Activated T-helper 1 cell treated with anti-CD3 and anti-CD28 coated beads, Interleukin-12 subunit alpha, Interleukin-12 subunit beta, Interleukin-2, Interleukin-4 antibody, amounts not matched to agents 30 ng/mL and 10 ng/mL and 1 ng/mL, durations not matched to agents 14 hours and 24 hours and 36 hours (primary cell): ENCODE measurements at places on chromosomes 4 and X. TPM values are rescaled to one million over a fixed set of nuclear protein-coding genes. Genes with fewer than 3 reads are reported as not detected.

The SRPK3 gene
- not detected in 2 replicates for total RNA-seq

GRCh38 chr4:3411676-3412075 is 30.1 kb upstream of the HGFAC start:
- no peak for DNase-seq

DNA sequence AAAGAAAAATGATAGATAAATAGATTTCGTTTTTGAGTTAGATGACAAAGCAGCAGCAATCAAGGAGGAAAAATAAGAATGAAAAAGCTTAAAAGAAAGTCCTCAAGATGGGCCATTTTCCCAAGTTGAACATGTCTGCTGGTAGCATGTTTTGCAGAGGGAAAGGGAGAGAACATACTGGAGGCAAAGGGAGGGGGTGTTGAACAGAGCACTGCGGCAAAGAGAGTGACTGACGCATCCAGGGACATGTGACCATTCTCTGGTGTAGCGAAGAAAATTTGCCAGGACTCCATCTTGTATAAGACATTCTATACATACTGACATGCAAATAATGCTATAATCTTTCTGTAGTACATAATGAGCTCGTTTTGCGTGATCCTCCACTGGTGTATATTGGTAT is 1.2 kb downstream of the LINC00632 start:
- DNase-seq, result no peak

The SMARCA1 gene
- not detected in 2 replicates for total RNA-seq

DNA sequence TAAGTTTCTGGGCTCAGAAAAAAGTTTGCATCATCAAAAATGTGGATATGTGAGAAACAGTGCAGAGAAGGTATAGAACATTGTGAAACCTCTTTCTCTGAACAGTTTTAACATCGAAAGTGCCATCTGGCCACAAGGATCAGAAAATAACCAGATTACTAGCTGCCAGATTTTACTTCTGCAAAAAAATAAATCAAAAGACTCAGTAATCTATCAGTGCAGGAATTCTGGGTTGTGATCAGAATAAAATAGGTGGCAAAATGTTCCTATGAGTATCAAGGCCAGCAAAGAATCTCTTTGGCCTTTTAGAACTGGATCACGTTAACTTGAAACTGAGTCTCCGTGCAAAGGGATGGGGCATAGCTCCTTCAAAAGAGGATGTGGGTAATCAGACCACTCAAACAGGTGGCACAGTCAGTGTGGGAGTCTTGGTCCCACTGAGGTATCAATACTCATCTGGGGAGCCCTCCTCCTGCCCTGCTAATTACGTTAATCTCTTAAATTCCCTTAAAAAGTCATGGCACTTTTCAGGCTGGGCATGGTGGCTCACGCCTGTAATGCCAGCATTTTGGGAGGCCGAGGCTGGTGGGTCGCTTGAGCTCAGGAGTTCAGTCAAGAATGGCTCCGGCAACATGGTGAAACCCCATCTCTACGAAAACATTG is 26.7 kb upstream of the RBM47 start:
- no peak for DNase-seq

- no peak for DNase-seq
Observed at GRCh38 chr4:89100853-89101252, 10.5 kb upstream of the TIGD2 start.

The NEIL3 gene
- total RNA-seq, result 12.9 and 13.6 TPM in 2 replicates

- DNase-seq, result no peak
Observed at GRCh38 chr4:80153874-80154544, 43.3 kb upstream of the PRDM8 start.

GRCh38 chr4:42732776-42733175 is 75.9 kb upstream of the ATP8A1 start:
- DNase-seq, result no peak

GRCh38 chrX:105645667-105646357 is 176.5 kb upstream of the NRK start:
- DNase-seq, result no peak

DNA sequence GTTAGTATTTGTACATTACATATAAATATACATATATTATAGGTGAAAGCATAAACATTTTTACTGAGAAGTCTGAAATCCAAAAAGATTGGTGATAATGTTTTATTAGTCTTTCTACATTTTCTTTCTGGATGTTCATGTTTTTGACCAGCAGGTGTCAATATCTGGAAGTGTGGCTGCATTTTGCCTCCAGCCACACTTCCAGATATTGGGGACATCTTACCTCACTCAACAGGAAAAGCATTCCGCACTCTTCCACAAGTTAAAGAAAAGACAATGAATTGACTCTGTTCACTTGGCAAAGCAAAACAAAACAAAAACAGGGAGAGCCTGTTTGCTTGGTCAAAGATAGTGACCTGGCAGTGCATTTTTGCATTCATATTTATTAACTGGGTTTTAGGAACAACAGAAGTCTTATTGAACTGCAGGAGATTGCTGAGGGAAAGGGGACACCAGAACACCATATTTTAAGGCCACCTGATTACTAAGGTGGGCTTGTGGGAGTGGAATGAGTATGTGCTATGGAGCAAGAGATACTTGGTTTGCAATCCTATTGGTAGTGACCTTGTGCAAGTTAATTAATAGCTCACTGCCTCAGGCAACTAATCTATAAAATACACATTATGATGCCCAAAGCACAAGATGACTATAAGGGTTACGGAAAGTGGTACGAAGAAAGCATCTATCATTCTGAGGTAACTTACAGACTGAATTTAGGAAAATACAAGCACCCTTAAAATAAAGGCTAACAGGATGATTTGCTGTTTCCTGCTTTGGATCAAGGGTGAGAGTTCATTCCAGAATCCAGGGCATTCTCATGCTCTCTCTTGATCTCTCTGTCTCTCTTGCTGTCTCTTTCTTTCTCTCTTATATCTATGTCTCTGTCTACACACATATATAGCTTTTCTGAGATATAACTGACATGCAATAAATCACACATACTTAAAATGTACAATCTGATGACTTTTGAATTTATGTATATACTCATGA is 389.9 kb upstream of the EMCN start:
- no peak for DNase-seq

DNA sequence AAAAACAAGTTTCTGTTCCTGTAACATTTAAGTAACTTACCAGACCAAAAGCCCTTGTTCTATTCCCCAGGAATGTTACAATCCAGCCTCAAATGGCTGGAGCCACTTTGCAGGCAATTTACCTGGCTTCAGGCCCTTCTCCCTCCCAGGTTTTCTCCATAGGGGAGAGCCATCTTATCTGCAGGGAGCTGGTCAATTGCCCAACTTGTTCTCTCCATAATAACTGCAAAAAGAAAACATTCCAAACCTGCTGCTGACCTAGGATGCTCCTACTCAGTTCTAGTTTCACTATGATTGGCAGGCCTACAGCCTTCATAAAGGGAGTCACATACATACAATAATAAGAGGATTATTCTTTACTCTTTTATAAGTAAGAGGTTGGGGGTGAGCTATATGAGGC is 670.7 kb downstream of the PCDH7 start:
- no peak for DNase-seq

The CLDN22 gene
- total RNA-seq, result not detected in 2 replicates

DNA sequence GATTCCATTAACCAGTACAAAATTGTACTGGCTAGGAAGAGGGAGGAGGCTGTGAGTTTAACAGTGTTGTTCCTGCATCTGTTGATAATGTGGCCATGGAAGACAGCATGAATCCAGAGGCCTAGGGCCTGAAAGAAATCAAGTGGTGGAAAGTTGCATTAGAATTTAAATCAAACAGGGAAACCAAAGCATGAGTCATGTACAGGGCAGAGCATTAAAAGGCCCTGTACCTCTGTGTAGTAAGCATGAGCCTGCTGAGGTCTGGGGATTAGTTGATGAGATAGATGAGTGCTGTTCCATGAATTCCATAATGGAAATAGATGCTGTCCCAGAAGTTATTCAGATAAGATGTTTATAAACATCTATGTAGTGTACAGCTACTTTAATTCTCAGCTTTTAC is 58.3 kb downstream of the MID1IP1 start:
- DNase-seq, result no peak

GRCh38 chr4:2771264-2771663 is 15.1 kb upstream of the TNIP2 start:
- no peak for DNase-seq

The PROM1 gene
- total RNA-seq, result not detected in 2 replicates

The RASL11B gene
- total RNA-seq, result 1.6 and 2.3 TPM in 2 replicates

The CXCL9 gene
- 0.10 TPM in 2 replicates for total RNA-seq

DNA sequence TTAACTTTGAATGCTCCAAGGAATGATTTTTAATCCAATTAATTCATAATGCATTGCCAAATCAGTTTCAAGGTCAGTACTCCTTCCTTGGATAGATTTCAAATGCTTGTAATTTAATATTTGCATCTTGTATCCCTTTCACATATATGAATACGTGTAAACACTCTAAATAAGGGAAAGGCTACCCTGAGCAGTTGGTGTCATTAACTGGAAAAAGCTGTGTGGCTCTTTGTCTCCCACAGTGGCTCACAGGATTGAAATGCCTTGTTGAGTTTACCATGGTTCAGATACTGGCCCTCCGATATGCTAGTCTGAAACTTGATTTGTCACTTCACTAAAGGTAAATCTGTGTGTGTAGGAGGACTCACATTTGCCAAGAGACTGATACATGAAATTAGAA is 16.7 kb upstream of the ACOT9 start:
- no peak for DNase-seq
